Aorta (tissue), 5 donors: ENCODE measurements at places on chromosomes 7 and 10.

GRCh38 chr10:92082583-92083280 is 159.2 kb downstream of the BTAF1 start:
- DNase-seq = no peak

- DNase-seq = peak; percentile 79
Measured at GRCh38 chr7:27108390-27109127, 6.1 kb upstream of the HOXA2 start.

GRCh38 chr10:79266543-79267312 is 80.5 kb upstream of the PPIF start:
- peak; percentile 92 for DNase-seq

GRCh38 chr7:2128601-2129322 is 104.0 kb downstream of the MAD1L1 start:
- DNase-seq = no peak

DNA sequence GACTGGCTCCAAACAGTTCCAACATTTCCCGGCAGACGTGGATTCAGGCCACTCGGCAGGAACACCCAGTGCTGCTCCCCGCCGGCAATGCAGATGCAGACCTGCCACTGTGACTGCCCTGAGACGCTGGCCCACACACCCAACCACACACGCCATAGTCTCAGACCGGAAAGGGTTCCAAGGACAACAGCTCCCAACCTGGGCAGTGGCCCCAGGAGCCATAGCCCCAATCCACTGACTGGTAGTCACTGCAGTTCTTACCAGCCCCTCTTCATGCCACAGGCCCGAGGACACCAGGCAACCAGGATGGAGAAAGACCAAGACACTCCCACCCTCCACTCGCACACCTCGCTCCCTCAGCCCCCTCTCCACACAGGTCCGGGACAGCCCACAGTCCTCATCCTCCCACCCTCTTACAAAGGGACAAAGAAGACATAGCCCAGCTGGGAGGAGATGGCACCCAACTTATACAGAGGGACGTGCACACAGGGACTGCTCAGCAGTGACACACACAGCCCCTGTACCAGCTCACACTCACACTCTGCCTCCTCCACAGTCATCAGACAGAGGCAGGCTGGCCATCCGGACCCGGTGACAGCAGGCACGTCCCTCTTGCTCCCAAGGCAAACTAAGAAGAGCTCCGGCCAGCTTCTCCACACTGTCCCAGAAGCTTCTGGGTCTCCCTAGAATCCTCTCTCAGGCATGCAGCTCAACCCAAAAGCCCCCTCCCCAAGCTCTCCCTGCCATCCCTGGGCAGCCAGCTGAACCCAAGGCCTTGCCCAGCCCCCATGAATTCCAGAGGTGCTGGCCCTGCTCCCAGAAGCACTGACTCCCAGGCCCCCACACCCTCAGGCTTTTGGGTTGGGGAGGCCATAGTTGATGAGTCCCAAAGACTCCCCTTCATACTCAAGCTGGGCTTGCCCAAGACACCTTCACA is 24.8 kb downstream of the KCNH2 start:
- DNase-seq = no peak

- no peak for DNase-seq
Measured at GRCh38 chr7:47198159-47198558, 383.8 kb downstream of the TNS3 start.

- DNase-seq = no peak
Measured at GRCh38 chr10:70702190-70702763, 30.0 kb downstream of the ADAMTS14 start.

DNA sequence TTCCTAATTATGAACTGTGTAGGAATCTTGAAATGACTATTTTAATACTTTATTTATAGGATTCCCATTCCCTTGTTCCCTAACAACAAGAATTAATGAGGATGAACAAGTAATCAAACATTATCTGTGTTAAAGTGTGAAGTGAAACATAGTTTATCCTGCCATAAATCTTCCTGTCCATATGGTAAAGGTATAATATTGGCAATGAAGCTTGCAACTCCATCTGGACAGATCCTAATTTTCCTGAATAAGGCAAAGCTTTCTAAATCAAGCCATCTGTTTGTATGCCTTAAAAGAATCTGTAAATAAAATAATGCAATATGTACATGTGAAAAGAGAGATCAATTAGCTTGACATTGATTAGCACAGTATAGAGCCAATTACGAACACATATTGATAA is 529.0 kb downstream of the ANKRD7 start:
- DNase-seq = no peak

DNA sequence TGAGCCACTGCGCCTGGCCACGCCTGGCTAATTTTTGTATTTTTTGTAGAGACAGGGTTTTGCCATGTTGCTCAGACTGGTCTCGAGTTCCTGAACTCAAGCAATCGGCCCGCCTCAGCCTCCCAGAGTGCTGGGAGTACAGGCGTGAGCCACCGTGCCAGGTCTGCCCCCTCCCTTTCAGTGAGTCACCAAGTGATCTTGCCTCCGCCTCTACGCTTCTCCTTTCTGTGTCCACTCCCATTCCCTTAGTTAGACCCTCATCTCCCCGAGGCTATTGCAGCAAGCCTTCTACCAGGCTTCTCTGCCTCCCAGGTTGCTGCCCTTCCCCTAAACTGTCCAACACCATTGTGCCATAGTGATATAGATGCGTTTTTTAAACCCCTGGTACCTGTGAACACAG is 32.9 kb downstream of the CDC123 start:
- DNase-seq = no peak

- no peak for DNase-seq
Measured at GRCh38 chr7:36512616-36513015, 123.0 kb downstream of the ANLN start.

DNA sequence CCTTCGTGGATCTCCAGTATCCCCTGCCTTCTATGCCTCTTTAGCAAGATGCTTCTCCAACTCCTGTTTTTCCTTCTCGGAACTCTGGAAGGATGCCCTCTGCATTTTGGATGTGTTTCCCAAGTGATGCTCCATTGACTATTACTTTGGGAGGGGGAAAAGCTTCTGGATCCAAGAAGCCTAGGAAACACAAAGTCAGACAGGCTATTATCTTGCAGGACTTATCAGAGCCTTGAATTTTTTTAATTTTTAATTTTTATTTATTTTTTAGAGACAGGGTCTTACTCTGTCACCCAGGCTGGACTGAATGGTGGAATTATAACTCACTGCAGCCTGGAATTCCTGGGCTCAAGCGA is 21.1 kb downstream of the TMEM270 start:
- DNase-seq = no peak

GRCh38 chr7:142629588-142630260 is 119.5 kb upstream of the PRSS1 start:
- DNase-seq = no peak
